ENCODE measurements at places on chromosomes 7 and 10. TPM values are rescaled to one million over a fixed set of nuclear protein-coding genes. Genes with fewer than 3 reads are reported as not detected.

- DNase-seq: no peak
These were observed 356.5 kb upstream of the ZNF32 start for GRCh38 chr10:44004913-44005787.

GRCh38 chr10:114256822-114257221 is 17.8 kb downstream of the VWA2 start:
- DNase-seq: no peak

GRCh38 chr7:31815796-31816195 is 128.8 kb downstream of the PPP1R17 start:
- DNase-seq: no peak

The SPDYE6 gene
- total RNA-seq: not detected

The MYOF gene
- total RNA-seq: 1.2 TPM

Measured in CD4-positive, alpha-beta memory T cell (primary cell).